Natural killer cell treated with Interleukin-12 subunit alpha and Interleukin-12 subunit beta and Interleukin-15 and Interleukin-18, amount 100 ng/mL, for 72 hours (primary cell): ENCODE measurements at places on chromosomes 11 and 22. TPM values are rescaled to one million over a fixed set of nuclear protein-coding genes. Genes with fewer than 3 reads are reported as not detected.

- DNase-seq, result no peak
Observed at GRCh38 chr11:9747828-9748227, 84.0 kb downstream of the SWAP70 start.

DNA sequence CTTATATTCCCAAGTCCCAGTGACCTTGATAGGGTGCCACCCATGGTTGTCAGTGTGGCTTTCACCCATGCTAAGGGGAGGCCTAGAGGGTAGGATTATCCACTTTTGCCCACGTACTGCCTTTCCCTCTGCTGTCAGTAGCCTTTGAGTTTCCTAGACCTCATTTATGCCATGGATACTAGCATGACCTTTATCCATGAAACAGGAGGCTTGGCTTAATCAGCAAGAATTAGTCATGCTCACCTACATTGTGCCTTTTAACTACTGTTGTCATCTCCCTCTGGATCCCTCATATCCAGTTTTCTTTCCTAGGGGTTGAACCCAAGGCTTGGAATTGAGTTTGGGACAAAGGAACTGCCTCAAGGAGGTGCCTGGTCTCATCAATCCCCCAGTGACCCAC, 716.7 kb downstream of the NTM start:
- no peak for DNase-seq

DNA sequence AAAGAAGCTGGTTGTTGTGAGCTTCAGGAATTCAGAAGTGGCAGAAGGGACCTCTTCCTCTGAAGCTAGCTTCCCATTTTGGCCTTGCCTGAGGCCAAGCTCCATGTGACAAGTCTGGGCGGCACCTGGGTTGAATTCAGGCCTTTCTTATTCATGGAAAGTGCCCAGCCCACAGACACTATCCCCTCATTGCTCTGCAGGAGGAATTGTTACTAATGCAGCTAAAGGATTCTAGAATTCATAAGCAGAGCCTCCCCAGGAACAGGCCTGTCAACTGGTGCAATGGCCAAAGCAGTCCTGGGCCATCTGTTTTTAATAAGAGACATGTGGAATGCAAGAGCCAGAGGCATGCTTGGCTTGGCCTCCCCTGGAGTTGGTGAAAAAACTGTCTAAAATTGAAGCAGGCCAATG, 71.4 kb downstream of the SLC1A2 start:
- DNase-seq, result no peak

DNA sequence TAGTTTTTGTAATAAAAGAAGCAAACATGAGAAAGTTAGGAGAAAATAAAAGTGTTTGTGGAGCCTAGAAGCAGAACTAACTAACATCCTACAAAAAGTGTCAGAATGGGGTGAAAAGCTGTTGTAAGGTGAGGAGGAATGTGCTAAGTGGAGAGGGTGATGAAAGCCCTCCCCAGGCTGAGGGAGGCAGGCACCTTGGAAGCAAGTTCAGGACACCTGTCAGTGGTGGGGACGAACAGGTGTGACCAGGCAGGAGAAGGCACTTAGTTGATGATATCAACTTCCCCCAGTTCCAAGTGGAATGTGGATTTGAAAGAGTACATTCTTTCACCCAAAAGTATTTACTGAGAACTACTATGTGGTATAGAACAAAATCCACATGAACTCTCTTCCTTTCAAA, 18.7 kb upstream of the BMAL1 start:
- DNase-seq, result no peak

The EFCAB6 gene
- total RNA-seq, result 0.12 TPM

The DBX1 gene
- total RNA-seq, result not detected
